ENCODE measurements at places on chromosomes 4 and X.
A peak's percentile ranks its signal among the peaks of the same experiment; 100 is the strongest.

GRCh38 chr4:4440333-4441061 is 53.6 kb downstream of the NSG1 start:
- DNase-seq = no peak

DNA sequence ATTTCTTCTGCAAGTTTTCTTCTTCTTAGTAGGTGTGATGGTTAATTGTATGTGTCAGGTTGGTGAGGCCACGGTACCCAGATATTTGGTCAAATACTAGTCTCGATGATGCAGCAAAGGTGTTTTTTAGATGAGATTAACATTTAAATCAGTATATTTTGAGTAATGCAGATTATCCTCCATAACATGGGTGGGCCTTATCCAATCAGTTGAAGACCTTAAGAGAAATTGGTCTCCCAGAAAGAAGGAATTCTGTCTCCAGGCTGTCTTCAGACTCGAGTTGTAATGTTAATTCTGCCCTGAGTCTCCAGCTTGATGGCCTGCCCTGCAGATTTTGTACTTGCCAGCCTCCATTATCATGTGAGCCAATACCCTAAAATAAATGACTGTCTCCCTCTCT is 122.5 kb upstream of the TSPAN5 start:
- no peak for DNase-seq

DNA sequence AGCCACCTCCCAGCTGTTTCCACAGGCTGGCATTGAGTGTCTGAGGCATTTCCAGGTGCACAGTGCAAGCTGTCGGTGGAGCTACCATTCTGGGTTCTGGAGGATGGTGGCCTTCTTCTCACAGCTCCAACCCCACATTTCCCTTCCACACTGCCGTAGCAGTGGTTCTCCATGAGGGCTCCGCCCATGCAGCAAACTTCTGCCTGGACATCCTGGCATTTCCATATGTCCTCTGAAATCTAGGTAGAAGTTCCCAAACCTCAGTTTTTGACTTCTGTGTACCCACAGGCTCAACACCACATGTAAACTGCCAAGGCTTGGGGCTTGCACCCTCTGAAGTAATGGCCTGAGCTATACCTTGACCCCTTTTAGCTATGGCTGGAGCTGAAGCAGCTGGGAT is 10.3 kb upstream of the FRMPD4 start:
- DNase-seq = no peak

DNA sequence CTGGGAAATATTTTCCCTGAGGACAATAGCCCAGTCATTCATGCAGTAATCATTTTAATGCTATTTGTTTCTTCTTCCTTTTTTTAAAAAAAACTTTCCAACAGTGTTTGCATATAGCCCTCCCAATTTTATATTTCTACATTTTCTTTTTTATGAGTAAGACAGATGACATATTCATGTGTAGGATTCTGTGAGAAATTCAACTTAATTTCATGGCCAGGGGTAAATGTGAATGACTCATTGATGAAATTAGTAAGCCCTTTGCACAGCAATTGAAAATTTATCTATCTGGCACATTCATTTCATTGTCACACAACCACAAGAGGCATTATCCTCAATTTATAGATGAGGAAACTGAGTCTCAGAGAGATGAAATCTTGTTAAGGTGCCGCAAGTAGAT is 13.7 kb upstream of the SMIM20 start:
- no peak for DNase-seq

GRCh38 chr4:60812811-60813210 is 387.3 kb upstream of the ADGRL3 start:
- no peak for DNase-seq

GRCh38 chr4:185261946-185262345 is 52.5 kb downstream of the SNX25 start:
- no peak for DNase-seq

- DNase-seq = no peak
Observed at GRCh38 chr4:187767687-187768086, 227.9 kb upstream of the ZFP42 start.

- DNase-seq = no peak
Observed at GRCh38 chr4:915595-915994, 16.5 kb downstream of the GAK start.

DNA sequence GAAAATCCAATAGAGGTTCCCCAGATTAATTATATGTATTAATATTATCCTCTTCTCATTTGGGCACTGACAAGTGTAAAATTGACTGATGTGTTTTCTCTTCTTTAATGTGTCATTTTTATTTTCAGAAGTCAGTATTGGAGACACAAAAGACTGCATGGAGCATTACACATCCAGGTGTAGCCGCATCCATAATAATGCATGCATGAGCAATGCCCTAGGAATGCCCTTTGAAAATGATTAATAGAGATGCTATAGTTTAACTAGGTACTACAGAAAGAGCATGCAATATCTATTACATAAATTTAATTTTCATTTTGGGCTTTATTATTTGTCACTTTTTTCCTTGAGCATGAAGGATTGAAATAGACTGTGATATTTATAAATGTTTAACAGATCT is 509.9 kb downstream of the SPOCK3 start:
- DNase-seq = no peak

- no peak for DNase-seq
Observed at GRCh38 chr4:19177616-19178015, 1074.1 kb upstream of the SLIT2 start.

- DNase-seq = no peak
Observed at GRCh38 chr4:71470524-71470923, 131.7 kb downstream of the SLC4A4 start.

GRCh38 chr4:166239354-166239753 is 366.3 kb downstream of the TLL1 start:
- DNase-seq = no peak

- no peak for DNase-seq
Observed at GRCh38 chr4:31052519-31052918, 332.4 kb downstream of the PCDH7 start.

DNA sequence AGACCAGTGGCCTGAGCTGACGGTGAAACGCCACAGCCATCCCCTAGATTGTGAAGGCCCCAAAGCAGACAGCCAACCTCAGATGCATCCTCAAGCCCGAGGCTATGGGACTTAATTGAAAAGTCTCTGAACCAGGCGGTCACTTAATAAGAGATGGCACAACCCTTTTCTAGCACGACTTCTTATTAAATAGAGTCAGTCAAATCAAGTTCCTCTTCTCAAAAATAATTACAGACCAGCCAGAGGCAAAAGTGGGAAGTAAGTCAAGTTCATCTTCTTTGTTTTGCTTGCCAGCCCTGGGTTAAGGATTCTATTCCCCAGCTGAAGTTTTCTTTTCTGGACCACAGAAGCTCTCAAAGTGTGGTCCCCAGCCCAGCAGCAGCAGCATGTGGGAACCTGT is 9.7 kb upstream of the SH3KBP1 start:
- DNase-seq = no peak

DNA sequence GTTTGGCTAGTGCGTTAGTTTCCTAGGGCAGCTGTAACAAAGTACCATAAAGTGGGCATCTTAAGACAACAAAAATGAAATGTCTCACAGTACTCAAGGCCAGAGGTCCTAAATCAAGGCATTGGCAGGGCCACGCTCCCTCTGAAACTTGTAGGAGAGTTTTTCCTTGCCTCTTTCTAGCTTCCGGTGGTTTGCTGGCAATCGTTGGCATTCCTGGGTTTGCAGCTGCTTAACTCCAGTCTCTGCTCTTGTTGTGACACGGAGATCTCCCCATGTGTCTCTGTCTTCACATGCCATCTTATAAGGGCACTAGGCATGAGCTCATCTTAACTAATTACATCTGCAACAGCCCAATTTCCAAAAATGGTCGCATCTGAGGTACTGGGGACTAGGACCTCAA is 362.0 kb upstream of the BOD1L1 start:
- no peak for DNase-seq

GRCh38 chrX:10168226-10168625 is 11.5 kb downstream of the CLCN4 start:
- no peak for DNase-seq

GRCh38 chr4:15883610-15884243 is 54.8 kb downstream of the FGFBP1 start:
- no peak for DNase-seq

GRCh38 chr4:184804621-184805020 is 21.1 kb downstream of the ACSL1 start:
- no peak for DNase-seq

DNA sequence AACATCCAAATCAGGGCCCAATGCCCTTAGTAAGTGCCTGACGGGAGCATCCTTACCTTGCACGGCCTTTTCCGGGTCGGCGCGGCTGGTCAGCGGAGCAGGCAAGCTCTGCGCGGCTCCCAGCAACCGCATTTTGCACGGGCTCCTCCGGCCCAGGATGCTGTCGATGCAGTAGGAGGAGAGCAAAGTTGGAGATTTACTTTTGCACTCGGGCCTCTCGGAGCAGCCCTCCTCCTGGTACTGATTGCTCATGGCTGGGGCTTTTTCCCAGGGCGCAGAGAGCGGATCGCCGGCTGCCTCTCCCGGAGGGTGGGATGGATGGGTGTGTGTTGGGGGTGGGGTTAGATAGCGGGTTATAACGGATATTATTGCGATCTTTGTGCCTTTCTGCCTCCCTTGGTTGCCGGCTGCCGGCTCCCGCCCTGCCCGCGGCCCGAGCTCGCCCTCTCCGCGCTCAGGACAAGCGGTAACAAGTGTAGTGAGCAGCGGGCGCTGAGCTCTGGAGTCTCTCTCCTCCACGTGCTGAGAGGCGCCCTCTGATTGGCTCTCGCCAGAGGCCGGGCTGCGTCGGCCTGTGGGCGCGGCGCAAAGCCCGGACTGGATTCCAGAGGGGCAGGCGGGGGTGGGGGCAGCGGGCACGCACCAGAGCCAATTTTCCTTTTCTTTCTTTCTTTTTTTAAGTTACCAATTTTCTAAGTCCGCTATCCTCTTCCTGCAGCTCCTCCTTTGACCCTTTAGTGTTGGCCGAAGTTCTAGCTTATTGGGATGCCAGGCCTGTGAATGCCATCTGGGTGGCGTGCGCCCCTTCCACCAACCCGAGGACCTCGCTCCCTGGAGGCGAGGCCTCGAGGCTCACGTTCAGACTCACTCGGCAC is at the start of gene ARX:
ARX (minus strand) TSS at position 480 of the 875 bp plus-strand sequence; CDS start at position 252, 228 bp downstream.
- DNase-seq = no peak

GRCh38 chr4:761739-762138 is 56.1 kb downstream of the PCGF3 start:
- DNase-seq = no peak

- DNase-seq = no peak
Observed at GRCh38 chr4:7761312-7761711, 178.3 kb downstream of the AFAP1 start.

DNA sequence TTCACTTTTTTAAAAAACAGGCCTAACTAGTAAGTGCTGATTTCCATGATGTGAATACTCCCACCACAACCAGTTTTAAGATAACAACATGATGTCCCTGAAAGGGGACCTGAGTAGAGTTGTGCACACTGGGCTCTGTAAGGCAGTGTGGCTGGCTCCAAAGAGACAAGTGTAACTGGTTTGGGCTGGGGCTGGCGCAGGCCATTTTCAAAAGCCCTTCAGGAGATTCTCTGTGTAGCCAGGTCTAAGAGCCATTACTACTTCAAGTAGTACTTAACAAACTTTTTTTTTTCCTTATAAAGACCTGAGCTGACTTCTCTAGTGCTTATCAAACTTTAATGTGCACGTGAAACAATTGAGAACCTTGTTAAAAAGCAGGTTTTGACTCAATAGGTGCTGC is 4.3 kb downstream of the QRFPR start:
- no peak for DNase-seq

- no peak for DNase-seq
Observed at GRCh38 chr4:111847296-111848008, 297.8 kb upstream of the FAM241A start.

DNA sequence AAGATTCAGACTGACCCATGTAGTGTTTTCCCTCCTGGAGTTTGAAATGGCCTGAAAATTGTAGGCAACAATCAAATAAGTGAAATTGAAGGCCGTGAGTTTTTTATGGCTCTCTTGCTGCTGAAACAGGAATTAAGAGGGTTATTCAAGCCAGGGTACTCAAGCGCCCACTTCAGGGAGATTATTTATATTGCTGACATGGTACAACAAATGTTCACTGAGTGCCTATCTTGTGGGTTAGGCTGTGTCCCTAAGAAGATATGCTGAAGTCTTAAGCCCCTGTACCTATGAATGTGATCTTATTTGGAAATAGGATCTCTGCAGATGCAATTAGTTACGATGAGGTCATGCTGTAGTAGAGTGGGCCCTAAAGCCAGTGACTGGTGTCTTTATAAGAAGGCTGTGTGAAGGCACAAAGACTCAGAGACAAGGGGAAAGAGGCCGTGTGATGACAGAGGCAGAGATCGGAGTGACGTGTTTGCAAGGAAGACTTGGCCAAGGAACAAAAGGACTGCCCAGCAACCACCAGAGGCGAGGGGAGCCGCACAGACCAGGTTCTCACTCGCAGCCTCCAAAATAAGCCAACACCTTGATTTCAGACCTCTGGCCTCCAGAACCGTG is 72.9 kb downstream of the MED28 start:
- DNase-seq = no peak

GRCh38 chrX:128928636-128929035 is 594.7 kb downstream of the SMARCA1 start:
- peak; percentile 26 for DNase-seq

- DNase-seq = no peak
Observed at GRCh38 chr4:180462116-180462515, 1781.1 kb upstream of the TENM3 start.

DNA sequence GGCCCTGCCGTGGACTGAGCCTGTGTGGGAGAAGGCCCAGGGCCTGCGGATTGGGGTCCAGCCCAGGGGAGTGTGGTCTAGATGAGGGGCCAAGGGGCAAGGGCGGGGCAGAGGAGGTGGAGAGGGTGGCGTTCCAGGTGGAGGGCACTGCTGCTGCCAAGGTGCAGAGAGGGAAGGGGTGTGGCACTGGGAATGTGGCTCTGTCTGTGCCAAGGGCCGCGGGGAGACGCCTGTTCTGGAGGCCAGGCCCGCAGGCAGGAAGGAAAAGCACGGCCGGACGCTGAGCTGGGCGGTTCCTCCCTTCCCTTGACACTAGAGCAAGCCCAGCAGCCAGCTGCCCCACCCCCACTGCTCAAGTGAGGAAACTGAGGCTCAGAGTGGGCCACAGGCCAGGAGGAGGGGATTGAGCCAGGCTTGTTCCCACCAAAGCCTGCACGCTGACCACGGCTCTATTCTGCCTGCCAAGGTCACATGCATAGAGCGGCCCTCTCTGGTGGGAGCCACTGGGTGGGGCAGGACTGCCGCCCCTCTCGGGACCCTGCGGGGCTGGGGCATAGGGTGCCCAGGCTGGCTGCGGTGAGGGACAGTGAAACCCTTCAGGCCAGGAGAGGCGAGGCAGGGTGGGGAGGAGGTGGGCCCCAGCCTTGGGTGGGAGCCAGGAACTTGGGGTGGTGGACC is 13.0 kb downstream of the SH3BP2 start:
- no peak for DNase-seq

GRCh38 chrX:67545893-67546495 is 2.2 kb downstream of the AR start:
- DNase-seq = no peak

DNA sequence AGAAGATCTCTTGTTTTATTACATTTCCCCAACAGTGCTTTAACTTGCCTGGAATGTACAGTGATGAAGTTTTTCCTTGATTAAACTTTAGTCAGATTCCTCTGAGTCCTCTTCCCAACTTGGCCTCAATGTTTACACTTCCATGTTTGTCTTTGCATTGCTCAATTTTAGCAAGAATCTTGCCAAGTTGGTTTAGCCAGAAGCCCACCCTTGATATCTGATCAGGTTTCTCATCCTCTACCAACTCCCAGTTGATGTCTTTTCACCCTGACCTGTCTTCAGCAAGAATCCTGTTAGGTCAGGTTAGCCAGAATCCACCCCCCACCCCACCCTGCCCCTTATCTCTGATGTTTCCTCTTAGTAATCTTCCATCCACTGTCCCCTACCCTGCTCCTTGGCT is 120.9 kb downstream of the MBNL3 start:
- no peak for DNase-seq

GRCh38 chrX:54042609-54043021 is 1.7 kb downstream of the PHF8 start:
- DNase-seq = no peak

All from non-pigmented ciliary epithelial cell (primary cell).